ENCODE measurements at places on chromosomes 12 and 14. TPM values are rescaled to one million over a fixed set of nuclear protein-coding genes. Genes with fewer than 3 reads are reported as not detected.

The ESRRB gene
- total RNA-seq: 0.23 TPM

The DLGAP5 gene
- total RNA-seq: 1.3 TPM

The TGM1 gene
- total RNA-seq: 4.9 TPM

The RD3L gene
- total RNA-seq: not detected

The RPGRIP1 gene
- 0.76 TPM for total RNA-seq

- DNase-seq: no peak
Observed at GRCh38 chr14:69715725-69716477, 51.0 kb upstream of the SRSF5 start.

- no peak for DNase-seq
Observed at GRCh38 chr14:95256776-95257060, 63.0 kb downstream of the CLMN start.

- DNase-seq: no peak
Observed at GRCh38 chr12:80262346-80262745, 163.0 kb downstream of the OTOGL start.

DNA sequence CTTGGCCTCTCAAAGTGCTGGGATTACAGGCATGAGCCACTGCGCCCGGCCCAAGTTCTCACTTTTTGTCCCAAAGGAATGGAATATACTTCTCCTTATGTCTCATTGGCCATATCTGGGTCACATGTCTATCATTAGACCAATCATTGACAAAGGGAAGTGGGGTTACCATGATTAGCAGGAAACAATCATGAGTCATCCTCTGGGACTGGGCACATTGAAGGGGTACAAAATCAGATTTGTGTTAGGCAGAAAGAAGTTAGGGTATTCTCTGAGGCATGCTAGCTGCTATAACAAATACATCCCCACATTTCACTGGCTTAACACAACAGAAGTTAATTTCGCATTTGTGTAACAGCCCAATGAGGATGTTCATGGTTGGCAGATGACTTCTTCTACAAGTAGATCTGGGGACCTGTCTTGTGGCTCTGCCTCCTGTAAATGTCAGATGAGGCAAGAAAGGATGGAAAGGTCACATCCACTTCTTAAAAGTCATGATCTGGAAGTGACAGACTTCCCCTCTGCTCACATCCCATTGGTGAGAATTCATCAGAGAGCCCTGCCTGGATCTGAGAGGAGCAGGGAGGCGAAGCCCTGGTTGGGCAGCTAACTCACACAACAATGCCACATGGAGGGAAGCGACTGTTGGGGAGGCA lies 3.1 kb downstream of the CCDC63 start:
- no peak for DNase-seq

- DNase-seq: no peak
Observed at GRCh38 chr14:99612738-99613330, 8.8 kb upstream of the CCDC85C start.

GRCh38 chr12:106687672-106688071 lies 86.8 kb upstream of the RIC8B start:
- DNase-seq: no peak

GRCh38 chr12:96140174-96140573 lies 54.0 kb upstream of the ELK3 start:
- DNase-seq: no peak

DNA sequence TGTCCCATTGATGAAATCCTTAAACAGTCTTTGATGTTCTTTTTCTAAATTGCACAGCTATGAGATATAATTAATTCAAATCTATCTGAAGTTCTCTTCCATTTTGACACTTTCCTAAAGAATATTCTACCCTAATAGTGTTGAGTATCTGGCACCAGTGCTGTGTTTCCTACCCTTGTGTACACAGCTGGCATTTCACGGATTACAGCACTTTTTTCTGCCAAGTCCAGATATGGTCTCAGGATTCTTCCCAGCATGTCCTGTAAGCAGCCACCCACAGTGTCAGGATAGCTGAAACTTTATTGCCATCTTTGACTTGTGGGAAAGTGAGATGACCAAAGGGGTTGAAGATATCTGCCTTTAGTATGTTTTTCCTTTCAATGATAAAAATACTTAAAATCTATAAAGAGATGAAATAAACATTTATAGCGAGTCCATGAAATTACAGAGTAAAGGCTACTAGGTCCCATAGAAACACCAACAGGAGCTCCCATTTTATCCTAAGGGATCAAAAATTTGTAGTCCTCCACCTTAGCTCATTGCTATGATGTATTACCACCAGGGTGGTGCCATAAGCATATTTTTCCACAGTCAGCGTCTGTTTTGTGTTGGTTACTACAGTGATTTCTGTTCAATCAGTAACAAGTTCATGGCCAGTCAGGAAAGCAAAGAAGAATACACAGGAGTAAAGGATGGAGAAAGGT lies 96.7 kb downstream of the TRHDE start:
- DNase-seq: no peak

- DNase-seq: no peak
Observed at GRCh38 chr12:51124504-51124903, 41.1 kb upstream of the CSRNP2 start.

GRCh38 chr12:25054076-25054782 lies 105.3 kb upstream of the BCAT1 start:
- DNase-seq: no peak

DNA sequence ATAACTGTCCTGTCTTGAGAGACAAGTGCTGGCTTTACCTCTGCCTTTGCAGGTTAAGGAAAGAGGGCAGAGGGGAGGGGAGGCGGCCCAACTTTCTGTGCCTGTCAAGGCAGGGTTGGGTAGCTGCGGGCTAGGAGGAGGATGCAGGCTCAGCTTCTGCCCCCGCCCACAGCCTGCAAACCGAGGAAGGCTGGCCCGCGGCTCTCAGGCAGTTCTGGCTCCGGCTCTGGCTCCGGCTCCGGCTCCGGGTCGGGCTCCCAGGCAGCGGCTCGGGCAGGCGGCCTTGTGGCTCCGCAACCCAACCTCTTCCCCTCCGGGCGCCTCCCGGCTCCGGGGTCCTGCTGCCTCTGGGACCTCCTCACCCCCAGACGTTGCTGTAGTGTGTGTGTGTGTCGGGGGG lies 92.9 kb downstream of the TMEM30B start:
- DNase-seq: no peak

GRCh38 chr12:49869816-49870500 lies 27.1 kb upstream of the BCDIN3D start:
- no peak for DNase-seq

All from T-cell (primary cell).